Keratinocyte (primary cell): ENCODE measurements at places on chromosomes 12 and 14. TPM values are rescaled to one million over a fixed set of nuclear protein-coding genes. Genes with fewer than 3 reads are reported as not detected.

Gene TMEM229B
- polyA plus RNA-seq: 1.0 to 1.7 TPM (median 1.5 TPM) in 3 replicates

Gene INSM2
- not detected in 3 replicates for polyA plus RNA-seq

Gene DHRS2
- polyA plus RNA-seq: 0.14 to 0.26 TPM (median 0.20 TPM) in 3 replicates

Gene PPP2R3C
- 4.2 to 9.8 TPM (median 7.7 TPM) in 3 replicates for polyA plus RNA-seq

Gene RHEBL1
- 0.31 to 0.63 TPM (median 0.51 TPM) in 3 replicates for polyA plus RNA-seq

Gene AJUBA
- polyA plus RNA-seq: 128 to 206 TPM (median 157 TPM) in 3 replicates

Gene TMBIM6
- polyA plus RNA-seq: 619 to 815 TPM (median 668 TPM) in 3 replicates

Gene ALDH1L2
- 0.90 to 1.8 TPM (median 1.5 TPM) in 3 replicates for polyA plus RNA-seq

Gene PLEK2
- polyA plus RNA-seq: 127 to 253 TPM (median 219 TPM) in 3 replicates

Gene RNF212B
- polyA plus RNA-seq: not detected in 3 replicates

Gene AQP6
- polyA plus RNA-seq: 0.28 to 0.57 TPM (median 0.45 TPM) in 3 replicates

Gene MIP
- polyA plus RNA-seq: not detected in 3 replicates

Gene MUCL1
- 1.1 to 2.9 TPM (median 1.4 TPM) in 3 replicates for polyA plus RNA-seq

Gene RARG
- polyA plus RNA-seq: 26.4 to 31.5 TPM (median 30.9 TPM) in 3 replicates

Gene DENND5B
- 2.6 to 4.7 TPM (median 3.2 TPM) in 3 replicates for polyA plus RNA-seq

Gene SERPINA9
- 0.05 TPM in 1 of 3 replicates, not detected in the others for polyA plus RNA-seq

Gene BMP4
- polyA plus RNA-seq: 4.0 to 8.5 TPM (median 6.5 TPM) in 3 replicates

Gene MYF6
- not detected in 3 replicates for polyA plus RNA-seq

Gene TEX52
- not detected in 3 replicates for polyA plus RNA-seq

Gene MYH7
- polyA plus RNA-seq: not detected in 3 replicates

Gene ABCD2
- 0.01 to 0.03 TPM (median 0.02 TPM) in 3 replicates for polyA plus RNA-seq

Gene C2CD5
- polyA plus RNA-seq: 9.5 to 17.7 TPM (median 9.7 TPM) in 3 replicates

Gene CLEC2A
- polyA plus RNA-seq: 0.27 to 0.94 TPM (median 0.88 TPM) in 3 replicates

Gene OTUB2
- 2.6 to 4.8 TPM (median 3.5 TPM) in 3 replicates for polyA plus RNA-seq

Gene CCDC38
- 0.04 to 0.05 TPM in 2 of 3 replicates, not detected in the other for polyA plus RNA-seq

Gene POTEM
- not detected in 3 replicates for polyA plus RNA-seq

Gene CYP27B1
- 19.0 to 40.5 TPM (median 33.6 TPM) in 3 replicates for polyA plus RNA-seq

Gene TUBA1C
- polyA plus RNA-seq: 1,709 to 2,744 TPM (median 1,922 TPM) in 3 replicates

Gene RASAL1
- 0.05 to 0.17 TPM (median 0.06 TPM) in 3 replicates for polyA plus RNA-seq

Gene SSPN
- 1.0 to 2.8 TPM (median 2.0 TPM) in 3 replicates for polyA plus RNA-seq

Gene C12orf50
- polyA plus RNA-seq: not detected in 3 replicates

Gene SETD1B
- 0.71 to 1.2 TPM (median 0.72 TPM) in 3 replicates for polyA plus RNA-seq

Gene RD3L
- not detected in 3 replicates for polyA plus RNA-seq

Gene C1QL4
- 0.07 to 0.10 TPM (median 0.09 TPM) in 3 replicates for polyA plus RNA-seq

Gene EML5
- polyA plus RNA-seq: 0.60 to 2.0 TPM (median 1.4 TPM) in 3 replicates

Gene TMEM116
- 5.2 to 8.3 TPM (median 7.7 TPM) in 3 replicates for polyA plus RNA-seq
